MCF 10A (cell line): ENCODE measurements at places on chromosomes 16 and 17. TPM values are rescaled to one million over a fixed set of nuclear protein-coding genes. Genes with fewer than 3 reads are reported as not detected.
A peak's percentile ranks its signal among the peaks of the same experiment; 100 is the strongest.

DNA sequence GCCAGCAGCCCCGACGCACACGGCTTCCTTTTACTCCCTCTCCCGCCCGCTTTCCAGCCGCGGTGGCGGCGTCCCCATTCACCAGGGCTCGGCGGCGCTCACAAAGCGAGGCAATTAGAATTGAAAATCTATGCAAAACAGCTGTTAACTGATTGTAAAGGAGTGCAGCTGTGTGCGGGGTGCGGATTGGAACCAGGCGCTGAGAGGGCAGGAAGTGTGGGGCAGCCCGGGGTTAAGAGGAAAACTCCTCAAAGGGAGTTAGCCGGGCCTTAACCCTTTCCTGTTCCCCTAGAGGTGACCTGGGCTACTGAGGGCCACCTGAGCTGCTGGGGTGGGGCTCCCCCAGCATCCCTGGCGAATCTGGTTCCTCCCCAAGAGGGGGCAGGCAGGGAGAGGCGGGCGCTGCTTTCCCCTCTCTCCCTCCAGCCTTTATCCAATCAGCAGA, 5.8 kb upstream of the GSE1 start:
- H3K27ac ChIP-seq = no peak overlapping the region
- H3K36me3 ChIP-seq = no peaks in the 10 kb centered on the region
- no peak for DNase-seq
- no peaks in the 10 kb centered on the region for H3K27me3 ChIP-seq
- H3K4me3 ChIP-seq = no peak overlapping the region

DNA sequence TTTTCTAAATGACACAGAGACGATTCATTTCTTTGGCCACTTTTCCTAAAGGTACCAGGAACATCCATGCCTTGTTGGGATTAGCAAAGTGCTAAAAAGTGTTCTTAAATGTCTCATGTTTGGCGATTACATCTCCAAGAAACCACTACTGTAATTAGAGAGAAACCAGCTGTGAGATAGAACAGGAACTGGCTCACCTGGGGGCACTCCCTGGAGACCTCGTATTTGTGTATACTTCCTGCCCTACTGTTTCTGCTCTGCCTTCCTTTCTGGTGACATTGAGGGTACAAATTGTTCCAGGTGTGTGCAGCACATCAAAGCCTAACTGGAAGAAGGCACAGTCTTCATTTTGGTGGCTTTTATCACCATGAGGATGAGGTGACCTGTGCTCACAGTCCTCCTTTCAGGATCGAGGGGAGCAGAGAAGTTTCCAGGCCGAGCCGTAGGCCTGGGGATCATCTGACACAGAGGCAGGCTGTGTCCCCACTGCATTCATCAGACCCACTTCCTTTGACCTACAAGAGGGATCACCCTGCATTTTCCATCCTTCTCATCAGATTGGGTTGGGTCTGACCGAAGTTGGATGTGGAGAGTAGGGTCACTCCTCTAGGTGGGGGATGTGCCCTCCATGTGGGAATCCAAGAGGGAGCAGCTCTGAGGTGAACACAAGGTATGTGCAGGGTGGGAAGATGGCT, 23.7 kb downstream of the CCL4 start:
- no peak overlapping the region for H3K27ac ChIP-seq
- no peak for DNase-seq
- no peak overlapping the region for H3K4me3 ChIP-seq
- H3K27me3 ChIP-seq = peaks cover 54% of the 10 kb centered on the region
- no peaks in the 10 kb centered on the region for H3K4me1 ChIP-seq

DNA sequence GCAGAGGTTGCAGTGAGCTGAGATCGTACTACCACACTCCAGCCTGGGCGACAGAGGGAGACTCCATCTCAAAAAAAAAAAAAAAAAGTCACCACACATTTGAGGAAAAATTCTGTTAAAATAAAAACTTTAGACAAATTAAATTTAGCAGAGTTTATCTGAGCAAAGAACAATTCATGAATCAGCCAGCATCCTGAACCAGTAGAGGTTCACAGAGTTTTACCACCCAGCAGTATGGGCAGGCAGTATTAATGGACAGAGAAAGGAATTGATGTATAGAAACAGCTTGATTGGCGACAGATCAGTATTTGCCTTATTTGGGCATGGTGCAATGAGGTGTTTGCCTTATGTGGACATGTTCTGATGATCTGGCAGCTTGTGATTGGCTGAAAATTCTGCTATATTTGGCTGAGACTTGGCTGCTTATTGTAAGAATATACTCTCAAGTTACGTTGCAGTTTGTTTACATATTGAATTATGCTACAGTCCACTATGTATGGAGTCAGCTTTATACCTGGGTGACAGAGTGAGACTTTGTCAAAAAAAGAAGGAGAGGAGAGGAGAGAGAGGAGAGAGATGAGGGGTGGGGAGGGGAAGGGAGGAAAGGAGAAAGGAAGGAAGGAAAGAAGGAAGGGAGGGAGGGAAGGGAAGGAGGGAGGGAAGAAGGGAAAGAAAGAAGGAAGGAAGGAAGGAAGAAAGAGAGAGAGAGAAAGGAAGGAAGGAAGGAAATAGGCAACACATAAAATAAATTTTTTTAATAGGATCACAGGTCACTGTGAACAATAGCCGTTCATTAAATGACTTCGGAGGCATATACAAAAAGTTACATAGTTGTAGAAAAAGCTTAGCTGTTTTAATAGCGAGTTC, 14.6 kb downstream of the ABCC3 start:
- H3K4me3 ChIP-seq = no peak overlapping the region
- peak; percentile 77 for DNase-seq
- peaks cover 6% of the 10 kb centered on the region for H3K36me3 ChIP-seq
- H3K27me3 ChIP-seq = no peaks in the 10 kb centered on the region
- no peak overlapping the region for H3K27ac ChIP-seq

The SLFN14 gene
- total RNA-seq = not detected in 2 replicates

The HOXB5 gene
- not detected in 2 replicates for total RNA-seq

The MYH11 gene
- total RNA-seq = not detected in 2 replicates
